Naive thymus-derived CD4-positive, alpha-beta T cell (primary cell): ENCODE measurements at places on chromosomes 2 and 18. TPM values are rescaled to one million over a fixed set of nuclear protein-coding genes. Genes with fewer than 3 reads are reported as not detected.

DNA sequence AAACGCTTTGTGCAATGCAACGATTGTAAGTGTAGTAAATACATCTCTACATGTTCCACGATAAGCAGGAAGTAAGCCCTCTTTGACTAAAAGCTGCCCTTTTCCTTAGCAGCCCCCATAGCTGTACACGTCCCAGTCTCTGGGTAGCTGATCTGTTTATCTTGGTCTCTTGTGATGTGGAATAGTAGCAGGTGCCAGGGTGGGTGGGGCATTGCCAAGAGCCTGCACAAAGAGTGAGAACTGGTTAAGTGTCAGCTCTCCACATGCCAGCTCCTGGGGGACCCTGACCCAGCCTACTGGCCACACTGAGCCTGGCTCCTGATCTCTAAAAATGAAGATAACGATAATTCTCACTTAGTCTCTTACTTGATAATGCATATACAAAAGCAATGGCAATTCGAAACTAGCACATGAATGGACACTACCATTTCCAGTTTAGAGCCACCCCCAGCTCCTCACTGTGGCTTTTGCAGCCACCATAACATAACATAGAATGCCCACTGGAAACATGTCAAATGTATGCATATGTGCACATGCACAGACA, 92.3 kb downstream of the MYT1L start:
- DNase-seq: no peak

- DNase-seq: no peak
These were observed 40.5 kb upstream of the RTN4 start for GRCh38 chr2:55090702-55091101.

DNA sequence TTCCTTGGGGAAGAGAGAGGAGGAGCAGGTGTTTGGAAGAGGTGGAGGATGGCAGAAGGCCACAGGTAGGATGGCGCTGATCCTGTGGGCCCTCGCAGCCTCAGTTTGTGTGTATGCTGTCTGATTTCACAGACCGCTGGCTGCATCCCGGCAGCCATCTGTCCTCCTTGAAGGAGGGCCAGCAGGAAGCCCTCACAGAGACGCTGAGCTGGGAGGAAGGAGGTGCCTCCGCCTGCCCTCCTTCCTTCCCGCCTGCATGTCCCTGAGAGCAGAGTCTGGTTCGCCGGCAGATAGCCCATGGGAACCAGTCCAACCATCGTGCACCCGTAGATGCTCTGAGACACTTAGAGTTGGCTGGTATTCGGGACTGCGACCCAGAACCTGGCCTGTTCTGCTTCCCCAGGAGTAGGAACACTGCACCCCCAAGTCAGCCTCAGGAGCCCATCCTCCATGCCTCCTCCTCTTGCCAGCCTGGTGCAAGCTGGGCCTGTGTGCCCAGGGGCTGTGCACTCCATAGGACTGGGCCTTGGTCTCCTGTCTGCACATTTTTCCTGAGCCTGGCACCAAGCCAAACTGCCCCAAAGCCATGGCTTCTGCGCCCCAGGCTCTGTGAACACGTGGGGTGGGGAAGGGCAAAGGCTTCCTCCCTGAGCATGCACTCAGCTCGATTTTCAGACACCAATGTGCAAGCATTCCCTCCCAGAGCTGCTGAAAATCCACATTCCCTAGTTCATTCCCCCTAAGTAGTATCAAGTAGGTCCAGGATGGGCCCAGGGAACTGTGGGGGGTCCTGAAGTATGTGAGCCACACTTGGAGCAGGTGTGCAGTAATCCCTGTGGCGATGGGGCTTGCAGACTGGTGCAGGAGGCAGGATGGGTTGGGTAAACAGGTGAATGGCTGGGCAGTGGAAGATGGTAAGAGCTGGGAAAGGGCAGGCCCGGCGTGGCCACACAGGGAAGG, 115.6 kb downstream of the SEPTIN10 start:
- no peak for DNase-seq

DNA sequence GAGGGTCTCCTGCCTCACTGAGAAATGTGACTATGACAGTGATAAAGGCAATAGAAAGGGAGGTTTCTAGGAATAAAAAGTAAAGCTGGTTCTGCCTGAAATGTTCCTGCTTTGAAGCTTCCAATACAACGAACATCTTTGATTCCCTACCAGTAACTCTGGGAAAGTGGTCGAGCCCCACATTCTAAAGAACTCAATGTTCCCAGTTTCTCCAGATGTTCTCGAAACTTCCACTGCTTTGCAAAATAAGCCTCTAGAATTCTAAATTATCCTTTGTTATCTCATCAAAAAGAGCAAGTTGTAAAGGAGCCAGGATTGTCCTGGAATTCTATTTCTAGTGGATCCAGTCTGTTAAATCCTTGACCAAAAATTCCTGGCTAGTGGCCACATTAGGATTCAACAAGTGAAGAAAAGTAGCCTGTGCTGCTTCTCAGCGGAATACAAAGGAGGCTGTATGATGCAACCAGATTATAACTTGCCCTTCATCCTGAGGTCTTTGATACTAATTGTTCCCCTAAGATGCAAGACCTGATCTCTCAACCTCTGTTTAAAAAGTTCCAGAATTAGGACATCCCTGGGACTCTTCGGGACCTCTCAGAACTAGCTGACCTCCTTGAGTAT, 8.4 kb downstream of the SCN7A start:
- DNase-seq: no peak

- DNase-seq: no peak
These were observed 609.0 kb upstream of the CELF4 start for GRCh38 chr18:38174594-38174993.

DNA sequence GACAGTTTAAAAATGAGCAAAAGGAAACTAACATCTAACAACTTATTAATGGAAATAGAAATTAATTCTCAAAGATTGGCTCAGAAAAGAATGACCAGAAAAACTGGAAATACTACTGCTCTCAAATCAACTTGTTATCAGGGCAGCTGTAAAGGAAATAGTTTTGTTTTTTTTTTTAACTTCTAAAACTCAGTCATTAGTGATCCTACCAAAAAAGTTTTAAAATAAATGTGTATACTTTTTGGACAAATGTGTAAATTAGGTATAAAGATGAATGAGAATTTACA, 52.1 kb upstream of the PEX13 start:
- DNase-seq: no peak

DNA sequence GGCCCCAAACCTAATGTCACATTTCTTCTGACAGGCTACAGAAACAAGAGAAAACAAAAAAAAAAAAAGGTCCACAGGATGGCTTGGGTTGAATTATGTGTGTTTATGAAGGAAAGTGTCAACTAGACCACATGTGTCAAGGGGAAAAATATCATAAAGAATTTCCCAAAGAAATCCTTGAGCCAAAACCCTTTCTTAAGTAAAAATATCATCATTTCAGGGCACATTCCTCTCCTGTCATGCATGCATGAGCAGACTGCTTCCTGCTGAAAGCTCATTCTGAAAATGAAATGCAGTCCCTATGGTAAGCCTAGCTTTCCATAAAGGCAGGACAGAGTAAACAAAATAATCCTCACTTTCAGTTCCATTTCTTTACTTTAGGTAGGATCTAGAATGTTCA, 85.7 kb upstream of the RBBP8 start:
- DNase-seq: no peak

DNA sequence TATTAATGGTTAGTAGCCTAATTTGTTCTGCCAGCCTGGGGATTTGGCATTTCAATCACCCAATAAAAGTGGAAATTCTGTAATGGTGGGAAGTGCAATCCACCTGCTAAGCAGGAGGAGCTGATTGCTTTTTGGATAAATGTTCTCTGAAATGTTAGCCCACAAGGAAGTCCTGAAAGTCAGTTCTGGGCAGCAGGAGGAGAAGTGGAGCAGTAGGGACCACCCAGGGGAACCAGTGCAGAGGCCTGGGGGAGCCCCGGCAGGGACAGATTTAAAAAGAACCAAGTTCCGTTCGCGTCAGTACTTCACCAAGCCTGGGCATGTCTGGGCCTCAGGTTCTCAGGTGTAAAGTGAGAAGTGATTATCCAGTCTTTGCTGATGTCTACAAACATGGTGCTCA, 248.5 kb upstream of the RAB6C start:
- DNase-seq: no peak

Gene IL18RAP
- 2.2 TPM for total RNA-seq

Gene TPGS2
- total RNA-seq: 53.7 TPM

Gene TMEM200C
- not detected for total RNA-seq

Gene MDH1B
- total RNA-seq: 0.17 TPM
